ENCODE measurements at places on chromosomes 16 and 17.

- DNase-seq = no peak
Observed at GRCh38 chr17:78337244-78338109, 22.4 kb downstream of the SOCS3 start.

DNA sequence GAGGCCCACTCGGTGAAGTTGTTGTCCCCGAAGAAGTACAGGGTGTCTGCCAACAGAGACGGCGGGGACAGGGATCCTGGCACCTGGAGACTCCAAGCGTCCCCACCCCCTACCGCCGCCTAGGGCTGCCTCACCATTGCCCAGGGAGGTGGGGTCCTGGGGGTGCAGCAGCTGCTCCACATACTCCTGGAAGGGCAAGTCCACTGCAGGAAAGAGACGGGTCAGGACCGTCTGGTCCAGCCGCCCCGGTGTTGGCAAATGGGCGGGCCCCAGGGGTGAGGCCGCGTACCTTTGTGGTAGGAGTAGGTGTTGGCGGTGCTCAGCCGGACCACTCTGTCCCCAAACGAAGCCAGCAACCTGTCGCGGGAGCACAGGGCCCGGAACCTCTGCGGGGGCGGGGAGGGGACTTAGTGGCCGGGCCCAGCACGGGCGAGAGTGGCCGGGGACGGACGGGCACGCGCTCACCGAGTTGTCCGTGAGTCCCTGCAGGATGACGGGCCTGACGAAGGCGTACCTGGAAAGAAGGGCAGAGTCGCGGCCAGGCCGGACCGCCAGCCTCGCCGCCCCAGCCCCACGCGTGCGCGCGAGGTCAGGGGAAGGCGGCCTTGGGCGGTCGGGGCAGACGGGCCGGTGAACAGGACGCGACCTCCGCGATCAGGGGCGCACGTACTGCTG lies 601 bp downstream of the JMJD8 start:
- DNase-seq = no peak

DNA sequence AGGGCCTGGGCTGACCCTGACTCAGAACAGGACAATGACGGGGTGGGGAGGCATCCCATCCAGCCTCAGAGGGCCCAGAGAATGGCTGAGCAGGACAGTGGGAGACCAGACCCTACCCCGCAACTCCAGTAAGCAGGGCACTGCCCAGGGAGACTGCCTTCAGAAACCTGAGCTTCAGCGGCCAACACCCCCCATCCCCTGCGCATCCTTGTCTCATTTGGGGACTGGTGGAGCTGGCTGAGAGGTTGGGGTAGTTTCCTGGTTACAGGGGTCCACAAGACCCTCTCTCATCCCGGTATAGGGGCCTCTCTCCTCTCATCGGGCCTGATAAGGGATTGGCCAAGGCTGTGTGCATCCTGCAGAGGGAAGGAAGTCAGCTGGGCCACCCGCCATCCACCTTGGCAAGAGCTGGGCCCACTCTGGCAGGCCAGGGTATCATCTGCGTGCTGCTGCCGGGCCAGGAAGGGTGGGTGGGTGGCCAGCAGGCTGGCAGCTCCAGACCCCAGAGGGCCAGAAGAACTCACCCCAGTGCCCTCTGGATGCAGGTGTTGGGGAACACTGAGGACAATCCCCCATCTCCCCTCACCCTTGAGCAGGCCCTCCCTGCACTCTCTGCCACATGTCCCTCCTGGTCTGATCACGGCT lies 229.1 kb downstream of the KATNIP start:
- DNase-seq = no peak

DNA sequence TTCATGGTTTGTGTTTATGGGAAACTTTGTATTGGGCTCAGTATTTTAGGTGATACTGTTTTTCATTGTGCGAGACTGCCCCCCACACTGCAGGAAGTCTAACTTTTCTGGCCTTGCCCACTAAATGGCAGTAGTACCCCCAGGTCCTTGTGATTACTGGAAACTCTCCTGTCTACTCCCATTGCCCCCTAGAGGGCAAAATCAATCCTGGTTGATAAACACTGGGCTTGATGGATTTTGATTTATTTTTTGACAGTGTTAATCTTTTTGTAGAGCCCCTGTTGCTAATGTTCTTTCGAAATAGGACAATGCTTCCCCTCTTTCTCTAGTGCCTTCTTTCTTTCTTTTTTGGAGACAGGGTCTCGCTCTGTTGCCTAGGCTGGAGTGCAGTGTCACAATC lies 15.5 kb downstream of the METTL9 start:
- DNase-seq = no peak

DNA sequence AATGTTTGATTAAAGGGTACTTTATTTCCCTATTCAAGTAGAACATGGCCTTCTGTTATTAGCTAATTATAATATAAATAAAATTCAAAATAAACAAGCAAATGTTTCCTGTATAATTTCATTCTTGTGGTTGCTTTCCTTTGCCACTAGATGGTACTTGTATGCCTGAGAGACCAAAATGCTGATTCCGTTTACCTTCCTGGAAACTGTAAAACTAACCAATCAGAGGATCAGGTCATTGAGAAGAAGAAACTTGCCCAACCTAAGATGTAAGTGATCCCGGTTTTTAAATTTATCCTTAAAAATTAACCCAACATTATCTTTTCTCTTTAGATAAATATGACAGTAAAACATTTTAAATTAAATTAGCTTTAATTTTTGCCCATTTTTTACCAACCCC lies 8.1 kb upstream of the ABCA5 start:
- no peak for DNase-seq

GRCh38 chr17:14038206-14038605 lies 31.1 kb upstream of the COX10 start:
- DNase-seq = no peak

DNA sequence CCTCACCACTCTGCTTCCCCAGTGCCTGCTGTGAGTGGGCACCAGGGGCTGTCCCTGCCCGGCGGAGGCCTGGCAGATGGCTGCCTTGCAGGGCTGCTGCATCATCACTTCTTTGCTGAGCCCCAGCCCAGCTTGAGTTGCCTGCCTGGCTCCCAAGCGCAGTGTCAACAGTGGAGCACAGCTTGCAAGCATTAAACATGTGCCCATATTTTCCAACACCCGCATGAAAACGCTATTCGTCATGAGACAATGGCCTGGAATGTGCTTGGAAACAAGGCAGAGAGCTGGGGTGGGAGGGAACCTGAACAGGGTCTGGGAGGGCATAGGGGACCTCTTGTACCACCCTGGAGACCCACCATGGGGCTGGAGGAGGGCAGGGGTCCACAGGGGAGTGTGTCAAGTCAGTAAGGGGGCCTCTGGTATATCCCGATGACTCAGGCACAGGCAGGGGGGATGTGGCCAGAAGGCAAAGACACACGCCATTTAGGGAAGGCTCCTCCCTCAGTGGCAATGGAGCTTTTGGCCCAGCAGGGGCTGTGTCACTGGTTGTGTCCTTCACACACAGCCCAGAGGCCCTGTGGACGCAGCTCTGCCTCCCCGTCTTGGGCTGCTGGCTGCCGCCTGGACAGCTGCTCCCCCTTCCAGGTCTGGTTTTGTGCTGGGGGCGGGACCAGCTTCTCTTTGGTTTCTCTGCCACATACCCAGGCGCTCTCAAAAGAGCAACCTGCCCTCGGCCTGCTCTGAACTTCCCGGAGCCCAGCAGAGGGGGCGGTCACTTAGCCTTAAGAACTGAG lies 17.4 kb upstream of the MTSS2 start:
- DNase-seq = no peak

DNA sequence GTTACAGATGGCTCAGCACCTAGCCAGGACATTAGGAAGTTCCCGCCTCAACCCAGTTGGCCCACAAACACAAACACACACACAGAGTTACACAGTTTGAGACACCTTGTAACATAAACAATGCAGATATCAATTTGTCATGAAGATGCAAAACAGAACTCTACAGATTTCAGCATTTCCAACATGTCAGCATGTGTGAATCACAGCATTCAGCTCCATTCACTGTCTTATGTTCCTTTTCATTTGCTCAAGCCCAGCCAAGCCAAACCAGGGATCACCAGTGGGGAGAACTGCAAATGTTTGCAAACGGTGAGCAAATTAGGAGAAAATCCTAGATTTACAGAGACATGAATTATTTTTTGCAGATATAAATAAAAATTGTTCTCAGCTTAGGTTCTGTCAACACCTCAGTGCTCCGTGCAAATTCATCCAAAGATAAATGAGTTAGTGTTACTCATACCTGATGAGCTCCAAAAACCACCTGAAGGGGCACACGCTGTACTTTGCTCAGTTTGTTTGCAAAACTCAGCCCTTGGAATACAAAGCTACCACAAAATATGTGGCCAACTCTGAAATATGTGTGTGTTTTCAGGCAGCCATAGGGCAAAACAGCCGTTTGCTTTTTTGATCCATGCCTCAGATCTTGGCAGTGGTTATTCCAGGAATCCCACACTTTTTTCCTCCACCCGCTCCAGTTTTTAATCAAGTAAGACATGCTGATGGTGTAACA lies 16.3 kb upstream of the COX10 start:
- DNase-seq = no peak

DNA sequence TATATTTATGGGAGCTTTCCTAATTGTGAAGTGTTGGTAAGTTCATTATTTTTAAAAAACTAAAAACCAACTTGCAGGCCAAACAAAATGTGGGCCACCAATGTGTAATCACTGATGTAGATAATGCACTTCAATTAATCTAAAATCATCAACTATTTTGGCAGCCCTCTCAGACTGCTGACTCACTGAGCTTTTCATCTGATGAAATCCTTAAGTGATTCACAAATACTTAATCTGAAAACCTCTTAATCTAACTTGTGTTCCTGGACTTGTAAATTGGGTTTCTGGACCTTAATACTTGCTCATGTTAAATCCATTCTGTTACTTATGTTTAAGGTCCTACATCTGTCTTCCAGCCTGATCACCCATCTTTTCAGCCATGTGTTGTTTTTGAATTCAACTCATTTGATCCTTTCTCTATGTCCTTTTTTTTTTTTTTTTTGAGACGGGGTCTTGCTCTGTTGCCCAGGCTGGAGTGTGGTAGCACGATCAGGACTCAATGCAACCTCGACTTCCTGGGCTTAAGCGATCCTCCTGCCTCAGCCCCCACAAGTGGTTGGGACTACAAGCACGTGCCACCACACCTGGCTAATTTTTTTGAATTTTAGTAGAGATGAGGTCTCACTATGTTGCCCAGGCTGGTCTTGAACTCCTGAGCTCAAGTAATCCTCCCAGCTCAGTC lies 39.0 kb downstream of the PRKCB start:
- no peak for DNase-seq

- DNase-seq = no peak
Observed at GRCh38 chr16:11131706-11132105, 124.3 kb downstream of the SOCS1 start.

DNA sequence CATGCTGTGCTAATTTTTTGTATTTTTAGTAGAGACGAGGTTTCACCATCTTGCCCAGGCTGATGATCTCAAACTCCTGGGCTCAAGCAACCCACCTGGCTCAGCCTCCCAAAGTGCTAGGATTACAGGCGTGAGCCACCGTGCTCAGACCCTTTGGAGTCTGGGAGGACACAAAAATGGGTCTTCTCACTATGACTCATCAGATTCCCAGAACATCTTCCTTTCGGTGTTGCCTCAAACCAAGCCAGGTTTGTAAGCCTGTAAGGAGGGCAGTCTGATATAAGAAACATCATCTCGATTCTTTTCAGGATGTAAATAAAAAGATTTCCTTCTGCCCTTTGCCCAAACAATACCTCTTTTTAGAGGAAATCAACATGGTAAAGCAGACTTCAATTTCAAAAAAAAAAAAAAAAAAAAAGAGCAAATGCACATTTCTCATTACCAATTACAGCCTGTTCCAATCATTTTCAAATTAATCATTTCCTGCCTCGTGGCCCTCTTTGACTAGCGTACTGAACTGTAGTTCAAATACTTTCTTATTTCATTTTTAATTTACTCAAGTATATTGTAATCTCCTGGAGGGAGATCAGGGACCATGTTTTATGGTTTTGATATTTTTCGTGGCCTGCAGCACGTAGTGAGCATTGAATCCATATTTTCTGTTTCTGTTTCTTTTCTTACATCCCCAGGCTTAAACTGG lies 409.6 kb downstream of the GRIN2A start:
- DNase-seq = no peak

DNA sequence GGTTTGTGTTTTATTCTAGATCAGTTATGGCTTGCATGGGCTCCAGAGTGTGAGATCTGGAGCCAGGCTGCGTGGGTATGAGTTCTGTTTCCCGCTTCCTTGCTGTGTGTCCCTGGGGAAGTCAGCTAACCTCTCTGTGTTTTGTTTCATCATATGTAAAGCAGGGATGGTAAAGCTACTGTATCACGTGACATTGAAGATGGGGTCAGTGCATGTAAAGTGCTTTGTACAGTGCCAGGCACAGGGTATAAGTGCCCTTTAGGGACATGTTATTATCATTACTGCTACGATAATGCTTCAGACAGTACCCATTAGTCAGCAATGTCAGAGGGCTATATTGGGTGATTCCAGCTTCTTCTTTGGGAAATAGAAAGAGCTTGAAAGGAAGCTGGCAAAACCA lies 186.2 kb downstream of the FOXL1 start:
- no peak for DNase-seq

DNA sequence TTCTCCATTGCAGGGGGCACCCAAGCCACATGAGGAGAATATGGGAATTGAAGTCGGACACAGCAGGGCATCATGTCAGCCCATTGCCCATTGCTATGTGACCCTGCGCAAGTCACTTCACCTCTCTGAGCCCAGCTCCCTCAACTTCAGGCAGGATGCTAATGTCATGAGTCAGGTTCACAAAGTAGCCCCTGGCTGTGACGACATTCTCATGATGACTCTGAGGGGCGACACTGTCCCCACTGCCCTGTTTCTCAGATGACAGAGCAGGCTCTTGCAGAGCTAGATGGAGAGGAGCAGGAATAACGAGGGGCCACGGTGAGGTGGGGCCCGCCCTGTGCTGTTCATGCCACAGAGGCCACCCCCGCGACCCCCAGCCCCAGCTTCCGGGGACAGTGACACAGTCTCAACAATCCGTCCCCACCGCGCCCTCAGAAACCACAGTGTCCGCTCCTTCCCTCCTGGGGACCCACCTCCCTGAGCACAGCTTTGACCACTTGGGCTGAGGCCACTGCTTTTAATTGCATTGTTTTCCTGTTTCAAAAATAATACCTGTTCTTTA lies 13.2 kb upstream of the ZNF469 start:
- DNase-seq = no peak

GRCh38 chr16:50526249-50526648 lies 21.9 kb upstream of the NKD1 start:
- no peak for DNase-seq

DNA sequence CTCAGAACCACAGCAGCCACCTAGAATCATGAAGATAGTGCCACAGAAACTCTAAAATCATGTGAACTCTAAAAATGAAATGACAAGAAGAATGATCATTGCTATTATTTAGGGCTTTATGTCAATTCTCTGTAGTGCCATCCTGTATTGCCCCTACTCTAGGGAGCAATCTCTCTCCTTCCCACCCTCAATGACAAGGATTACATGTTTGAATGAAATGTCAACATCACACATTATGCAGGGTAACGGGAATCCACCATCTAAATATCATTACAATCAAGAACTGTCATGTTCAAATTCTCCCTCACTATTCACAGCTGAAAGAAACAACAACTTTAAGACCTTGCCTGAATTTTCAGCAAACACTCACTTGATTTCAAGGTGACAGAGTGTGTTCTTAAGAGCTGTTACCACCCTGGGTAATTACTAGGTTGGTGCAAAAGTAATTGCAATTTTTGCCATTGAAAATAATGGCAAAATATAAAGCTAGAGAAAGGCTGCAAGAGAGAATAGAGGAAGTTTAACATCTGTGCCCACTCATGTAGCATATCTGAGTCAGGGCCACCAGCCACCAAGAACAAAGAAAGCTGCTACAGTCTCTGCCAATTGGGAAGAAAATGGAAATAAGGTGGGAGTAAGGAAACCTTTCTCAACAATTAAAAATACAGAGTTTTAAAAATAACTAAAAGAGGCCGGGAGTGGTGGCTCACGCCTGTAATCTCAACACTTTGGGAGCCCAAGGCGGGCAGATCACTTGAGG lies 112.8 kb upstream of the PSMD7 start:
- no peak for DNase-seq

All from activated CD4-positive, alpha-beta T cell treated with anti-CD3 and anti-CD28 coated beads for 24 hours (primary cell).